ENCODE measurements at places on chromosomes 2 and 18. TPM values are rescaled to one million over a fixed set of nuclear protein-coding genes. Genes with fewer than 3 reads are reported as not detected.

DNA sequence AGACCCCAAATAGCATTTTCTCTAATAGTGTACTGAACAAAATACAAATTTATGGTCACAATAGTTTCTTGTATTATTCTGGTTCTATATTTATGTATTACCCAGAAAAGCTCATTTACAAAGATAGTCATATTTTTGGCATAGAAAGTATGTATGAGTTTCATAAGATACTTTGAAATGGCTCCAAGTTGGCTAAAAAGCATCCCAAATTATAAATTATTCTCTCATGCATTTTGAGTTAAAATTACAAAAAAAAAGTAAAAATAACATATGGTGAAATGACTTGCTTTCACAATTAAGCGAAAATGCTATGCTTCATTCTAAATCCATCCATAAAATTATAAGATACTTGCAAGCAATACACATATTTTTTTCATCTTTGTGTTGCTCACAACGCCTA lies 530.7 kb downstream of the ZNF804A start:
- no peak for DNase-seq

Gene RGPD4
- not detected for total RNA-seq

Gene DRC1
- total RNA-seq, result not detected

Gene ABCG8
- not detected for total RNA-seq

Gene RGPD5
- total RNA-seq, result 28.5 TPM

GRCh38 chr2:172919732-172920131 lies 155.9 kb upstream of the MAP3K20 start:
- DNase-seq, result no peak

Gene NAT8
- total RNA-seq, result not detected

DNA sequence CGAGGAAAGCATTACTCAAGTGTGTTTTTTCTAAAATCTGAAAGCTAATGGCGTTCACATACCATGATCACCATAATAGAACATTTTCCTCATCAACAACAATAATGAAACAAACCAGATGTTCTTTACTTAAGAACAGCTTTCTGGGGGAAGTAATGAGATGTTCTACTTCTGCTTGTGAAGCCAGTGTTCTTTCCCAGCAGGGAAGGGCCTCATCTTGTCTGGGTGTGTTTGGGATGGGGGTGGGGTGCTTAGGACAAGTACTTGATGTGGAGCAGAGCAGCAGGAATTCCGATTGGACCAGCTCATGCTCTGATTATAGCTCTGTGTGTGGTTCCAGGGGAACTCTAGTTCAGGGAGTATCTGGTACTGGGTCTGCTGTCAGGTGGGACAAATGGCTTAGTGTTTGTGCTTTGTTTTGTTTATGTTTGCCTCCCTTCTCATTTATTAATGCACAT lies 163.0 kb upstream of the NOSTRIN start:
- peak; percentile 96 for DNase-seq

Gene PTPRN
- 7.8 TPM for total RNA-seq

DNA sequence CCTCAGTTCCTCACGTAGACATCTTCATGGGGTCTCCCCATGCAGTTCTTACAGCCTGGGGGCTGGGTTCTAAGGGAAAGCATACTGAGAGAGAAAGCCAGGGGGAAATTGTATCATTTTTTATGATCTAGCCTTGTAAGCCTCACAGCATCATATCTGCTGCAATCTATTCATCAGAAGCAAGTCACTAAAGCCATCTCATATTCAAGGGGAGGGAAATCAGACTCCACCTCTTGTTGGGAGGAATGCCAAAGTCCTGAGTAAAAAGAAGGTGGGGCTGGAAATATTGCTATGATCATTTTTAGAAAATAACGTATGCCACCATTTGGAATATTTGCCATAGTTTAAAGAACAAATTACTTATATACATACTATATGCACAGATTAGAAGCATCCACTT lies 304.6 kb downstream of the TXNL1 start:
- no peak for DNase-seq

DNA sequence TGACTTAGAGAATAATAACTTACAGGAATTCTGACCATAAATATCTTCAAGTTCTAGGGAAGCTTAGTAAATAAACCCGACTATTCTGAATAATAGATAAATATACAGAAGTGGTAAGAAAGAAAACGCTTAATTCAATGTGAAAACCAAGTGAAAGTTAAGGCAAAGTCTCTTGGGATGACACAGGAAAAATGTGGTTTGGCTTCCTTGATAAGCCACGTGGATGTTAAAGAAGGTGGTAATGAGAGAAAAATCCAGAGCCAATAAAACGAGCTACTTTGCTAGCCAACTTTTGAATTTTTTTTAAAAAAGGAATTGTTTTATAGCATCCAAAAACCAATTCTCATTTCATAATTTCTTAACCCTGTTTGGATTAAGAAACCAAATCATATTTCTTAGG lies 166.2 kb upstream of the VRK2 start:
- no peak for DNase-seq

DNA sequence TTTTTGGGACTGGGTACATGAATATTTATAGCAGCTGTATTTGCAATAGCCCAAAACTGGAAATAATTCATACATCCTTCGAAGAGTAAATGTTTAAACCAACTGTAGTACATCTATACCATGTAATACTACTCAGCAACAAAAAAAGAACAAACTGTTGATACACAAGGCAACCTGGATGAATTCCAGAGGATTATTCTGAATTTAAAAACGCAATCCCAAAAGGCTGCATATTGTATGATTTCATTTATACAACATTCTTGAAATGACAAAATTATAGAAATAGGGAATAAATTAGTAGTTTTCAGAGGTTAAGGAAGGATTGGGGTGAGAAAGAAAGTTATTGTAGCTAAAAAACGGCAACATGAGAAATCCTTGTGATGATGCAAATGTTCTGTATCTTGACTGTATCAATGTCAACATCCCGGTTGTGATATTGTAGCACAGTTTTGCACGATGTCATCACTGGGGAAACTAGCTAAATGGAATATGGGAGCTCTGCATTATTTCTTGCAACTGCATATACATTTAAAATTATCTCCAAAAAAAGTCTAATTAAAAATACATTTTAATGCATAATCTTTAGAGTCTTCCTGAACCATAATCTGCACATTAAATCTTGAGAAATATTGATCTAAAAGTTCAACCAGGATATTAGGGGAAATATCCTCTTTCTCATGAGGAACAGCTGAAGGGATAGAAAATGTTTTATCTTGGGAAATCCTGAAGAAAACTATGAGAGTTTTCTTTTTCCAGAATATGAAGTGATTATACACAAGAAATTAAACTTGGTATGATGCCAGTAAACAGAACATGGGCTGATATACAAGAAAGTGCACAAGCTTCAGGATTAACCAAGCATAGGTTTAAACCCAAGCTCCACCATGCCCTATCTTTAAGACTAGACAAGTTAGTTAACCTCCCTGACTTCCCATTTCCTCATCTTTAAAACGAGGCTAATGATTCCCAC lies 21.9 kb downstream of the EVA1A start:
- no peak for DNase-seq

GRCh38 chr2:144378551-144378950 lies 141.4 kb downstream of the ZEB2 start:
- DNase-seq, result no peak

DNA sequence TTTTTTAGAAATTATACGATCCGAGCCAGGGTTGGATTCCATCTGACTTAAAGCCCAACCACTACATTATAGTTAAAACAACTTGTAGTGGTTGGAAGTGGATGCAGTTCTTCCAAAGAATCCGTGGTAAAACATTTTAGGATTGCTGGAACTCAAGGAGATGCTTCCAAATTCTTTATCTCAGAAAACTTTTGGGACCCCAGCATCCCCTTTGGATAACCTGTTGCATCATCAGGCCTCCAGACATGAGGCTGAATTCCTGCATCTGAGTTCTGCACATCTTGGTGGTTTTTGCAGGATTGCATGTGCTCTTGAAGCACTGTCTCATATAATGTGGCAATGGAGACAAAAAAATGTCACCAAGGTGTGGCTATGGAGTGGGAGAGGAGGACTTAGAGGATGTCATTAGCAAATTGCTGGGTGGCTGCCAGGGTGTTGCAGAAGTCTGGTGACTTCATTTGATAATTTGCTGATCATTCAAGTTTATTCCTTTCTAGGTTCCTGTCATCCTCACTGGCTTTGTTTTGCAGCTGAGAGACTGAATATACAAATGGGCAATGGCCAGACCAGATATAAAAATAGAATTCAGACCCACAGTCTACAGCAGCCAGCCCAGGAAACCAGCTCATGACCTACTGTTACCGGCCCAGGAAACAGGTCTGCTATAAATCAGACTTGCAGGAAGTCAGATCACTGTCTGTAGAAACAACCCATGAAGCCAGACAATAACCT lies 207.7 kb downstream of the BCL2 start:
- DNase-seq, result no peak

DNA sequence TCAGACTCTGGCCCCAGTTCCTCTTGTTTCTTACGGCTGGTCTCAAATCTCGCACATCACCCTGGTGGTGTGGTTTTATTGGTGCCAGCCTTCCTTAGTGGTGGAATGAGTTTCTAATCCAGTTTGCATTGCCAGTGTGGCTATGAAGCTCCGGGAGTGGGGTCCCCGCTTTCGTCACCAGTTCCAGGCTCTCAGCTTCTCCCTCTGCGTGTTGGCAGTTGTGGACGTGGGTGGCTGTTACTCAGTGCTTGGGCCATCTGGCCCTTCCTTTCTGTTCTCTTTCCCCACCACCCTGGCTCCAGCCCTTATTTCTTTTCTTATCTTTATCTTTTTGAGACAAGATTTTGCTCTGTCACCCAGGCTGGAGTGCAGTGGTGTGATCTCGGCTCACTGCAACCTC lies 30.1 kb downstream of the EFR3B start:
- peak; percentile 27 for DNase-seq

GRCh38 chr2:185475914-185476313 lies 262.7 kb upstream of the FSIP2 start:
- no peak for DNase-seq

Gene PDCD1
- total RNA-seq, result 0.99 TPM

- peak; percentile 25 for DNase-seq
Observed at GRCh38 chr2:2638547-2639220, 307.6 kb upstream of the MYT1L start.

GRCh38 chr2:101360232-101360631 lies 27.1 kb downstream of the CREG2 start:
- DNase-seq, result no peak

DNA sequence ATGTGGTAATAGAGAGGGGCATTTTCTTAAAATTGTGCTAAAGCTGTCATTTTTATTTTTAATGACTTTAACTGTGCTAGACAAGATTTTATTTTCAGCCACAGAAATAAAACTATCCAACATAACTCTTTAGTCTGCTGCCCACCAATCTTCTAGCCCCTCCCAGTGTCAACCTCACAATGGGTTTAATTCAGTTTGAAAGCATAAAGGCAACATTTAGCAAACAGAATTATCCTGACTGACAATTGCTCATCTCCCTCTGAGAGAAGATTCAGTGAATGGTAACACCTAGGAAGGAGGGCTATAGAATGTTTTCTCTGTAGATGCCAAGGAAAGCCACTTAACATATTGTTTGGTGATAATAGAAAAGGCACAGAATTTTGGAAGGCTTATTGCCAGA lies 5.2 kb downstream of the ERMN start:
- no peak for DNase-seq

DNA sequence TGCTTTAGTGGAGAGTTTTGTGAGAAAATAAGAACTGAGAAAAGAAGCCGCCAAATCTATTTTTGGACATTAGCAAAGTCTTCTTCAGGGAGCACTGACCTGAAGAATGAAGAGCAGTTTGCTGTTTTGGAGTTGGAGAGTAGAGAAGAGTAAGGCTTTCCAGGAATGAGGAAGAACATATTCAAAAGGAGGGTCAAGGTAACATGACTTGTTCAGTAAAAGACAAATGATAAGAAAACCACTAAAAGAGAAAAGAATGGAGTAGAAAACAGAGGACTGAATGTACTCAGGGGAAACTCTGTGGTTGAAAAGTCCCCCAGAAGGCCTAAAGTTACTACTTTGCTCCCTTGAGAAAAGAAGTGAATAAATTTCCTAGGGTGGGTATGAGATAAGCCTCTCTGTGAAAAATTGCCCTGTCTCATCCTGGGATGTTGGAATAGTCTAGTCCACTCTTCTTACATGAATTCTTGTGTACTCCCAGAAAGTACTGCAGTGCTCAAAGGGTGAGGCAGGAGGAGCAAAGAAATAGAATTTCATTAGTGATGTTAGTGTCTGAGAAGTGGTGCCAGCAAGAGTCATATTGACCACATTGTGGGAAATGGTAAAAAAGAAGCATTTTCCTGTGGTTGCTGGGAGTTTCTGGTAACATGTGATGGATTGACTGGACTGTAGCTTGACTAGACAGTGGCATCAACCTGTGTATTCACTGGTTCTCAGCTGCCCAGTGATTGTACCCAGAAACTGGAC lies 27.8 kb downstream of the MBD5 start:
- DNase-seq, result no peak

GRCh38 chr2:214577769-214578168 lies 166.9 kb downstream of the VWC2L start:
- no peak for DNase-seq

DNA sequence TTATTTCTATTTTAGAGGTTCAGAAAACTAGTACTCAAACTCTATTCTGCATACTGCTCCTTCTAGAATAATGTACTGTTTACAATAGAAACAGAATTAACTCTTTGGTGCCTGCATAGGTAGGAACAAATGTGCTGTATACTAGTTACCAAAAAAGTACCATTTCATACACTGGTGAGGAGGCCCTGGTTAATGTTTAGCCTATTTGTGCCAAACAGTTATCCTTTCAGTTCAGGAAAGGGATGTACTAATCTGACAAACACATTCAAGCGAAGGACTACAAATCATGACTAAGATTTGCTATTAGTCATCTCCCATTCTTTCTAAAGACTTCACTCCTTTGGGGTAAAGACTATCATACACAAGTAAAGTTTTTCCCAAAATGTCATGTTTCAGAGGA lies 47.4 kb downstream of the EXOC6B start:
- no peak for DNase-seq

GRCh38 chr2:178066890-178067669 lies 5.5 kb downstream of the PDE11A start:
- DNase-seq, result no peak

GRCh38 chr2:107712857-107713256 lies 113.8 kb upstream of the RGPD4 start:
- DNase-seq, result no peak

DNA sequence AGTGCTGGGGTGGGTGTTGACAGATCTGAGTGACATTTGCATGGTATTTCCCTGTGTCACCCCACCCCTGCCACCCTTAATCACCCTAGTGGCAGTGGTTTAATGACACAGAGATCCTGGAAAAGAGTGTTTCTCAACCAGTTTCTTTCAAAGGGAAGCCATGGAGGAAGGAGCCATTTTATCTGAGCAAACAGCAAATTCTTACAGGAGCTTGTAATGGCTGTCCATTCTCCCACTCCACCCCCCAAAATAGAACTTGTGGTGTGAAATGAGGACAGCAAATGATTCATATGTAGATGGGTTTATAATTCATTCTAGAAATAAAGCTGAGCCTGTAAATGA lies 51.5 kb downstream of the CDC42EP3 start:
- no peak for DNase-seq

Gene CELF4
- 1.9 TPM for total RNA-seq

- DNase-seq, result no peak
Observed at GRCh38 chr2:142220901-142221300, 90.1 kb upstream of the LRP1B start.

DNA sequence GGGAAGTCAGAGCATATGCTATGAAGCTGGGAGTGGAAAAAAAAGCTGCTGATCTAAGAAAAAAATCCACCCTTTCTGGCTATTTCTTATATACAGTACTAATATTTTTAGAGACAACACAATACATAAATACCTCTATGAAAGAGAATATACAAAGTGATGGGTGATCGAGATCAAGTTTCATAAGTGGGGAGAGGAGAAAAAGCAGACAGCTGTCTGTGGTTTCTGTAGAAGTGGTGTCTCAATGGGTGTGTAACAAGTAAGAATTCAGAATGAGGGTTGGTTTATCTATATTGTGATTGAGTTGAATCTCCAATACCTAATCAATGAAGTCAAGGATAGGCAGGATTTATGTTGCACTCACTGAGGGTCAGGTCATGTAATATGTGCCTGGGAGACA lies 191.0 kb downstream of the HNMT start:
- no peak for DNase-seq

Data from sigmoid colon (tissue), 7 donors.